COLO829 (cell line): ENCODE measurements at places on chromosomes 2 and 18.
A peak's percentile ranks its signal among the peaks of the same experiment; 100 is the strongest.

GRCh38 chr2:177970670-177971454 is 101.7 kb downstream of the PDE11A start:
- DNase-seq = no peak

DNA sequence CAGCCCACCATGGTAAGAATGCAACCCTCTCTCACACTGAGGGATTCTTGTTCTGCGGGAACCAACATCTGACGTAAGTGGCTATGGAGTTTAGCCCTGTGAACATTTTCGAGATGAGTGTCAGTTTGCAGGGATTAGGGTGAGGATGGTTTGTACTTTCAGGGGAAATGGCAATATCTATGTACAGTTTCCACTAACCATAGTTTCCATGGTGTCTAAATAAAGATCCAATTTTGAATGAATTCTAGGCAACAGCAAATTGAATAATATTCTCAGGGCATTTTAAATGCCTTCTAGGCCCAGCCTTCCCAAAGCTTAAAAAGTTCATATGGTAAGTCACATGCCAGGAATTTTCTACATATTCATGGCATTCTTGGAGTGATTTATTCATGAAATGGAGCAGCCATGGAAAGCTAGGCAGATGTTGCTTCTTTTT is 105.4 kb upstream of the MMADHC start:
- DNase-seq = no peak

- no peak for DNase-seq
Measured at GRCh38 chr18:79769698-79770500, 27.8 kb upstream of the KCNG2 start.

GRCh38 chr2:46230115-46230571 is 67.1 kb upstream of the EPAS1 start:
- no peak for DNase-seq

DNA sequence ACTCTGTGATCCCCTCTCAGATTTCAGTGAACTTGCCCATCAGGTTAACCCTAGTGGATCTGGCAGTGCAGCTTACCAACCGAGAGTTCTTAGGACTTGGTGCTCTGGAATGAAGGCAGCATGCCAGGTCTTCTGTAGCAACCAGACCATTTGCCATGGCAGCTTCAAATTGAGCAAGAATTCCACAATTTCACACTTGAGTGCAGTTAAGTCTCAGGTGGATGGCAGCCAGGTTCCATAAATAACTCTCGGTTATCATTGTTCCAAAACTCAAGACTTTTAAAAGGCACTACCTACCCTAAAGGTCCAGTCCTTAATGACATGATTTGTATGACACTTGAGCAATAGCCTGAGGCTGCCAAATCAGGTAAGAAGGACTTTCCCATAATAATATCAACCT is 48.1 kb downstream of the GALNT3 start:
- DNase-seq = no peak

- no peak for DNase-seq
Measured at GRCh38 chr2:215731108-215731658, 282.2 kb downstream of the MREG start.

DNA sequence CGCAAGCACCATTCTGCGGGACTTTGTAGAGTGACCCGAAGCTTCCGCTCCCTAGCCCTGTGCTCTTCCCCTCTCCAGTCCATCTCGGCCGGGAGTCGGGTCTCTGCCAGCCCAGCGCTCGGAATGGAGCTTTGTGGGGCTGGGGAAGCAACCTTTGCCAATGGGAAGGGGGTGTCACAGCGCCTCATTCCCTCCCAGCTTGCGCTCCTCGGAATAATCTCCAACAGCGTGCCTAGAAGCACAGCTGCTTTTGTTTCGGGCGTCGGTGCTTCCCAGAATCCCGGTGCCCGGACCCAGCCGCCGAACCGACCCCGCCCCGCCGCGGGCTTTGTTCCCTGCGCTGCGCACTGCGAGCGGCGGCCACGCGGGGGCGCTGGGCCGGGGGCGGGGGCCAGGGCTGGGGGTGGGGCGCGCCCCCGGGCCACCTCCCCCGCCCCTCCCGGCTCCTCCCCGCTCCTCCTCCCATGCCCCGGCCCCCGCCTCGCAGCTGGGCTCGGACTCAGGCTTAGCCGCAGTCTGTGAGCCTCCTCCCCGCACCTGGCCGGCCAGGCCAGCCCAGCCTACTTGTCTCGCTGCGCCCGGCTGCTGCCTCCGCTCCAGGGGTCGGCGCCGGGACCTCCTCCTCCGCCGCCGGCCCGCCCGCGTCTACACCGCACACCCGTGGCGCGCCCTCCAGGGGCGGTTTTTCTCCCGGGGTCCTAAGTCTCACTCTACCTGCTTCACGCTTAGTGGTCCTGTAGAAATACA is 77.7 kb upstream of the SMAD2 start:
- DNase-seq = peak; percentile 20

GRCh38 chr2:15914596-15915385 is 25.6 kb upstream of the MYCN start:
- no peak for DNase-seq

DNA sequence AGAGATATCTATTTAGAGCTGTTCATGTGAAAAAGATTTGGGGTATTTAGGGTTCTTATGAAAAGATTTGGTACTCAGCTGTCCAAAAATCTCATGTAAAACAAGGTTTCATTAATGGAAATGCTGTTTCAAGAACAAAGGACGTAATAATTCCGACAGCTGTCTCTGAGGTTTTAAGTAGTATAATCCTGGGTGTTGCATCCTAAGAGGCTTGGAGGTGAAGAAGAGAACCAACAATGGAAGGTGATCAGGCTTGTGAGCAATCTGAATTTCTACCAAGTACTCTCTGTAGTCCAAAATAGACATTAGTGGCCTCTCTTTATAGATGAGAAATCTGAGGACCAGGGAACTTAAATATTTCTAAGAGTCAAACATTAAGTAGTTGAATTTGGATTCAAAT is 205.1 kb downstream of the BABAM2 start:
- DNase-seq = no peak

- no peak for DNase-seq
Measured at GRCh38 chr2:30224151-30224550, 7.2 kb upstream of the LBH start.

DNA sequence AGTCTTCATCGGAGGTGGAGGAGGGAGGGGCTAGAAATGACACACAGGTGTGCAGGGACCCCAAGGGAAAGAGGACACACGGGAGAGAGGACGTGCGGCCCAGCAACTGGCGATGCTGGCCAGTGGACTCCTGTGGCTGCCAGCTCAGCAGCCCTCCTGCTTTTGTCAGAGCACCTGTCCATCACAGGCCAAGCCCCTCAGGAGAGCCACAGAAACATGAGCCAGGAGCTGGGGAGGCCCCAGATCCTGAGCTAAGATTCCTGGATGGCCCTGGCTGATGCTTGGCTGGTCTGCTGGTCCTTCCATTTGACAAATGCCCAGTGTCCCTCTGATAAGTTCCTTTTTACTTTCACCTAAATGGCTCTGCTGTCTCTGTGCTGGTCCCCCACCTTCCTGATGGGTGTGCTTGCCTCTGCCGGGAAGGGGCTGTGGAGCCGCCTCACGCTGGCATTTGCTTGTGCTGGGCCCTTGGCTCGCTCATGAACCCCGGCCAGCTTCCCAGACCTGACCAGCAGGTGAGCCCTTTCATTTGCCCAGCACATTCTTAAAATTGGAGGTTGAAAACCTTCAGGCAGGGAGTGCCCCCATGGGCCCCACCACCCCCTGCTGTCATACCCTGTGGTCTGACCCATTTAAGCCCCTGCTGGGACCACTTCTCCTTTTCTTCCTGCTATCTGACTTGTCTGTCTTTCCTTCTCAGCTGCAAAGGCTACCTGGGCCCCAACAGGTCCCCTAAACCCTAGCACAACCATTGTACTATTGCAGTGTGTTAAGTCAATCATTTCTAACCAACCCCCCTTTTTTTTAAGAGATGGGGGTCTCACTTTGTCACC is 37.3 kb downstream of the CYP27C1 start:
- DNase-seq = no peak

DNA sequence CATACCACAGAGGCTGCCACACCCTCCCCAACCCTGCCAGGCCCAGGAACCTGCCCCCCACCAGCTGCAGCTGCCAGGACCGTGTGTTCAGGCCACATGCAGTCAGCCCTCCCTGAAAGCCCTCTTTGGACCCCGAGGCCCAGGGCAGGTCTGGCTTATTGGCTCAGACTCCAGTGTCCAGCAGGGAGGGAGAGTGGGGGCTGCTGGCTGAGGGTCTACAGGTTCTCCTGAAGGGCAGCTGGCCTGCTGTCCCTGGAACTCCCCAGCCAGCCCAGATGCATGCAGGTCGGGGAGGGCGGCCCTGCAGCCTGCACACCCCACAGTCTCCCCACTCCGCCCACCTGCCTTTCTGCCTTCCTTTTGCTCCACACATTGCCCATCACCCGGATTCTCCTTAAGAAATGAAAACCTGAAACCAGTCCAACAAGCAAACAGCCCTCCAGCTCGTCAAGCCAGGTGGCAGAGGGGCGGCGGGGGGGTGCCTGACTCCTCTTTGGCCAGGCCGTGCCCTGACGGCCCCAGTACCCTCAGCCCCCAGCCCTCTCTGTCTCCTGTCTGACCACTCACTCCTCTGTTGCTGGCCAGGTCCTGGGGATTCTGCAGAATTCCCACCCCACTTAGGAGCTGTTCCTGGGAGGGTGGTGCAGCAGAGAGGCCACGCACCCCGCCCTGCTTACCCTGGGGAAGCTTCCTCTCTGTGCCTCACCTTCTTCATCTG is 18.0 kb downstream of the GPR35 start:
- no peak for DNase-seq

- DNase-seq = peak; percentile 29
Measured at GRCh38 chr2:14944562-14945346, 312.2 kb downstream of the LRATD1 start.

- peak; percentile 90 for DNase-seq
Measured at GRCh38 chr2:9287400-9288045, 80.9 kb downstream of the ASAP2 start.

DNA sequence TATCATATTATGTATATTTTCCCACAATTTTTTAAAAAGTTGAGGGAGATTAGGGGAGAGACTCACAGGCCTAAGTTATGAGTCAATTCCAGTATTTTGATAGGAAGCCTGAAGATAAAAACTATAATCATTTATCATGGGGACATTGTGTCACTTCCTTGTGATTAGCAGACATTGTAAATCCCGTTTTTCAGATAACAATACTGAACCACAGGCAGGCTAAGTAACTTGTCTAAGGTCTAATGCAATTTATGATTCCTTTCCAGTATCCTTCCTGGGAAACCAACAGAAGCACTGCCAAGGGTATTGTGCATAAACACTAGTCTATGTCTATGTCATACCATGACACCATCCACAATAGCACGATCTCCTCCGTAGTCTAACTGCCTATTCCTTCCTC is 235.2 kb upstream of the PIK3C3 start:
- no peak for DNase-seq

GRCh38 chr2:224444021-224444420 is 42.1 kb upstream of the FAM124B start:
- no peak for DNase-seq

GRCh38 chr2:127422559-127423477 is 4.6 kb downstream of the PROC start:
- no peak for DNase-seq

GRCh38 chr2:45029215-45029614 is 20.0 kb upstream of the SIX2 start:
- no peak for DNase-seq

DNA sequence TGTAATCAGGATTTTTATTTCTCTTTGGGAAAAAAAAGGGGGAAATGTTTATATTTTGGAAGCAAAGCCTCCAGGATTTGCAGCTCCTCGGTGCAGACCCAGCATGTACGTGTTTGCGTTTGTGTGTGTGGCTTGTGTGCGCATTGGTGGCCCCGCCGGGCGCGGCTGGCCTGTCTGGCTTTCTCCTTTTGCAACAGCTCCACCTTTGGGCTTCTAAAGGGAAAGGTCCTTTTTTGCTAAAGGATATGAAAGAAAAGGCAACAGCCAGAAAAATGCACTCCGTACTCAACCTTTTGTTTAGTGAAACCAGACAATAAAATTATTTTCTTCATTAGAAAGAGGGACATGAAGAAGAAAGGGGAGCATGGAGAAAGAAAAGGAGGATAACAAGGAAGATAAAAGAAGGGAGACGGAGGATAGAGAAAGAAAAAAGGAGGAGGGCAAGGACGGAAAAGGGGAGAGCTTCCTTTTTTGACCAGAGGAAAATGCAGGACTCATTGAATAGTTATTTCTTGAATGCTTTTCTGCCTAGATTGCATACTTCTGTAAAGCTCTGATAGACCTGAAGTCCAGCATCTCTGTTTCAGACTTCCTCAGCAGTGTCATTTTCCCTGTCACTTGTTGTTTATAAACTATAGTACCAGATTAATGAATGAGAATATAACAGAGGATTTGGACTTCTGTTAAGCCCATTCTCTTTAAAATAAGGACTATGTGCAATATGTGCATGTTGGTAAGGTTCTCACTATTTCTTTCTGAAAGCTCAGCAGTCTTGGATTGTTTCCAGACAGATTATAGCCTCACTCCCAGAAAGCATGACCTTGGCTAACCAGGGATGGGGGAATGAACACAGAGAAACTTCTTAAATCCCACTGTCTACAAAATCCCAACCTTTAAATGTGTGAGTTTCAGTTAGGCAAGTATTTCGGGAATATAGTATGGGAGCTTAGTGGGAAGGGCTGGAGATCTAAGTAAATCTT is 563.1 kb upstream of the PIK3C3 start:
- peak; percentile 9 for DNase-seq

DNA sequence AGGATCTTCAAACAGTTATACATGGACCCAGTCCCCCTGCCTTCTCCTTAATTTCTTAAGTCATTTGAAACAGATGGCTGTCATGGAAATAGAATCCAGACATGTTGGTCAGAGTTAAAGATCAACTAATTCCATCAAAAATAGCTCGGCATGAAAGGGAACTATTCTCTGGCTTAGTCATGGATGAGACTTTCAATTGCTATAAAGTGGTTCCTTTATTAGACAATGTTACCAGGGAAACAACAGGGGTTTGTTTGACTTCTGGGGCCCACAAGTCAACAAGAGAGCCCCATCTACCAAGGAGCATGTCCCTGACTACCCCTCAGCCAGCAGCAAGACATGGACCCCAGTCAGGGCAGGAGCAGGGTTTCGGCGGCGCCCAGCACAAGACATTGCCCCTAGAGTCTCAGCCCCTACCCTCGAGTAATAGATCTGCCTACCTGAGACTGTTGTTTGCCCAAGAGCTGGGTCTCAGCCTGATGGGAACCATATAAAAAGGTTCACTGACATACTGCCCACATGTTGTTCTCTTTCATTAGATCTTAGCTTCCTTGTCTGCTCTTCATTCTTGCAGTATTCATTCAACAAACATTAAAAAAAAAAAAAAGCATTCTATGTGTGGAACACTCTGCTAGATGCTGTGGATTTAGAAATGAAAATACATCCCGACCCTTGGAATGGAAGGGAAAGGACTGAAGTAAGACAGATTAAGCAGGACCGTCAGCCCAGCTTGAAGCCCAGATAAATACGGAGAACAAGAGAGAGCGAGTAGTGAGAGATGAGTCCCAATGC is 4.6 kb downstream of the TTR start:
- DNase-seq = peak; percentile 76
